ENCODE measurements at places on chromosomes 12 and 14.

GRCh38 chr12:14505626-14506596 is 61.8 kb downstream of the PLBD1 start:
- no peak for DNase-seq

DNA sequence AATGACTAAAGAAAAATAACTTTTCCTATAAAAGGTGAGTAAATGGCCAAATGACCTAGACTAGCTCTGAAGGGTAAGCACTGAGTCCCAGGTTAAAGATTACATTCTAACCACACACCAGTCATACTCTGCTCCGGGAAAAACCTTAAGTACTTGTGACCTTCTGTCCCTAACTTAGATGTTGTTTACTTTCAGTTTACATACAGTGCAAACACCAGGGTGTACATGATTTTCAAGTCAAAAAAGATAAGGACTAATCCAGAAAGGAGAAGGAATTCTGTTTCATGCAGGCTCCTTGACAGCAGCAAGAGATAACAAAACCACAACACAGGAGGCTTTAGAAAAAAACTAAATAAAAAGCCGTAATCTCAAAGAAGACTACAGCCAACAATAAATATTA is 174.2 kb downstream of the PPM1H start:
- peak; percentile 56 for DNase-seq

- DNase-seq = no peak
These were observed 1.1 kb downstream of the CCDC197 start for GRCh38 chr14:93997916-93998870.

- DNase-seq = no peak
These were observed 6.9 kb upstream of the AVIL start for GRCh38 chr12:57825451-57825850.

DNA sequence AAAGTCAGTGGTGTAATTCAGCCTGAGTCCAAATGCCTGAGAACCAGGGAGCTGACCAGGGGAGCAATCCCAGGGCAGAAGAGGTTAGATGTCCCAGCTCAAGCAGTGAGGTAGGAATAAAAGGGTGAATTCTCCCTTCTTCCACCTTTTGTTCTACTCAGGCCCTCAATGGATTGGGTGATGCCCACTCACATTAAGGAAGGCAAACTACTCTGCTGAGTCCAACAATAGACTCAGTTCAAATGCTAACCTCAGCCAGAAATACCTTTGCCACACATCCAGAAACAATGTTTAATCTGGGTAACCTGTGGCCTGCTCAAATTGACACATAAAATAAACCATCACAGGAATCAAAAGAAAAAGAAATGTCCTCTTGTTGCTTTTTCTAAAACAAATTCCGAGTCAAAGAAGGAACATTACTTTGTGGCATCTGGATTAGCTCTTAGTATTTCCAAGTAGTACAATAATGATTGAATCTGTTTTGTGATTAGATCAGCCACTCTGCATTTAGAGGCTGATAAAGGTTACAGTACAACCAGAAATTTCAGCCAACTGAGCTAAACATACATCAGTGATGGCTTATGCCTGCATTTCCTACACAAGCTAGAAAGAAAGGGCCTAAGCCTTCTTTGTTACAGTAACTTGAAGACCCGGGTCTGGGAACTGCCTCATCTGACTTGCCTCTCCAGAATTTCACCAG is 43.6 kb upstream of the TRIM9 start:
- DNase-seq = no peak

DNA sequence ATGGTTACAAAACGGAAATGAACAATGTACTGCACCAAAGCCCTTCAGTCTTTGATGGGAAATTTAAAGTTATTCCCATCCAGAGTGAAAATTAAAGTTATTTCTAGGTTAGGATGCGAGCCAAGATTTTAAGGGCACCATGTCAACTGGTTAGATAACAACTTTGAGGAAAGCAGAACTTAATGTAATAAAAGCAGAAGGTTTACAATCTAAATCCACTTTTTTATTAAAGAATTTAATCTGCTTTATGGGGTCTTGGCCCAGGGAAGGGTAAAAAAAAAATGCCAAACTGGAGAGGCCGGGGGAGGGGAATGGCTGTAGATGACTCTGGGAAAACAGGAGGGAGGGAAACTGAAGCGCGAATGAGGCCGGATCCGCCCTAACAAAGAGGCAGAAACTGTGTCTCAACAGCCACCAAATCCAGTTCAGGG is 108.2 kb upstream of the ATF7IP start:
- no peak for DNase-seq

DNA sequence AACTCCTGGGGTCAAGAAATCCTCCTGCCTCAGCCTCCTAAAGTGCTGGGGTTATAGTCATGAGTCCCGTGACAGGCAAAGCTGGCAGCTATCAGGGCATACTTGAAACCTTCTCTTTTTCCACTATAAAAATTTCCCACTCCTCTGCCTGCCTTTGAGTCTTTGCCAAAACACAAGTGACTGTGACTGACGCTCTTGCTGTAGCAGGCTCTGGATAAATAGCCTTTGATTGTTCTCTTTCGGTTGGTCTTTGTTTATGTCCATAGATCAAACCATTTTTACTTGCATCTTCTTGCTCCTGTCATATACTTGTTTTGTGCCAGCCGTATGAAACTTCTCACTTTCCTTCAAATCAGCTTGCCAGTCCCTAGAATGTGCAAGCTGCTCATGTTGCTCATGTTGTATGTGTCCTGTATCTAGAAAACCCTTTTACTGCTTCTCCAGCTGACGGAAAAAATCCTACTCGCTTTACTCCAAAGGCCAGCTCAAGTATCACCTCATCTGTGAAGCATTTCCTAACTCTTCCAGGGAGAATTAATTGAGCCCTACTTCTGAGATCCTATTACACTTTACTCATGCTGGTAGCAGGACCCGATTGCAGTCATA is 73.1 kb downstream of the RESF1 start:
- DNase-seq = no peak

- no peak for DNase-seq
These were observed 83.6 kb downstream of the NOS1 start for GRCh38 chr12:117277875-117278274.

DNA sequence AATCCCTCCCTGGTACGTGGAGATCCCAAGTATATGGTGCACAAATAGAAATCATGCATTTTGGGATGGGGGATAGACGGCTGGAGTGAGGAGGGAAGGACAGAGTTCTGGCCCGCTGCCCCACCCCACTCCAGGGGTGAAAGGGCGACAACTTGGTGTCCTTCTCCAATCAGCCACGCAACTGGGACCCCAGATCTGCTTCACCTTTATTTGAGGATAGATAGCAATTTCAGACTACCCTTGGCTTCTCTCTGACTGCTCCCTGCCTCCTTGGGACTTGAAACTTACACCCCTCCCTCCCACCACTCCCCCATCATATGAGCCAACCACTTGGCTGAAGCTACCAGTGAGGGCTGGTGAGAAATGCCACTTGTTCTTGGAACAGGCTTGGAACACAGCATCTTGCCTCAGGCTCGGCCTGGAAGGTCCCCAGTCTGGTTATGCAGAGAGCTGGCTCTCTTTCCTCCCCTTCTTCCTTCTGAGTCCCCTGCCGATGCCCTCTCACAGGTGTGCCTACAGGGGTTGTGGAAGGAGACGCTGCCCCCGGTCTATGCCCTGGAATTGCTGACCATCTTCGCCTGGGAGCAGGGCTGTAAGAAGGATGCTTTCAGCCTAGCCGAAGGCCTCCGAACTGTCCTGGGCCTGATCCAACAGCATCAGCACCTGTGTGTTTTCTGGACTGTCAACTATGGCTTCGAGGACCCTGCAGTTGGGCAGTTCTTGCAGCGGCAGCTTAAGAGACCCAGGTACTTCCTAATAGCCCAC is 8.1 kb downstream of the OAS3 start:
- DNase-seq = no peak

DNA sequence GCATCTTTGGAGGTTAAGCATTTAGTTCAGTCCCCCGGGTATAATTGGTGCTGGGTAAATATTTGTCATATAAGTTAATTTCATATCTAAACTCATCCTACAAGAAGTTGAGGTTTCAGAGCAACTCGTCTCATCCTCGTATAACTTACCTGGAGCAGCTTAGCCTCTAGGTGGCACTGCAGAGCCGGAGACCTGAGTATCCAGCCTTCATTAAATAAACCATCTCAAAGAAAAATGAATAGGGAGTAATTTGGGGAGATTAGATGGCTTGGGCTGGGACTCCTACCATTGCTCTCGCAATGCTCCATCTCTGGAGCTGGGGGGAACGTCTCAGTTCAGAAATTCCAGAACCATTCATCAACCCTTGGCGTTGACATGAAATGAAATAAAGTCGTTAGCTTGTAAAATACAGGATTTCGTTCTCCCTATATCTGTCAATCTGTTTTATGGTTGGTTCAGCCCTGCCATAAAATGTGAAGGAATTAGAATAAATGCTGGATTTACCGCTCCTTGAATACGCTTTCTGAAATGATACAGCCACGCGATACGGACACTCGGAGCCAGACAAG is 122.9 kb upstream of the TMEM132D start:
- peak; percentile 19 for DNase-seq

DNA sequence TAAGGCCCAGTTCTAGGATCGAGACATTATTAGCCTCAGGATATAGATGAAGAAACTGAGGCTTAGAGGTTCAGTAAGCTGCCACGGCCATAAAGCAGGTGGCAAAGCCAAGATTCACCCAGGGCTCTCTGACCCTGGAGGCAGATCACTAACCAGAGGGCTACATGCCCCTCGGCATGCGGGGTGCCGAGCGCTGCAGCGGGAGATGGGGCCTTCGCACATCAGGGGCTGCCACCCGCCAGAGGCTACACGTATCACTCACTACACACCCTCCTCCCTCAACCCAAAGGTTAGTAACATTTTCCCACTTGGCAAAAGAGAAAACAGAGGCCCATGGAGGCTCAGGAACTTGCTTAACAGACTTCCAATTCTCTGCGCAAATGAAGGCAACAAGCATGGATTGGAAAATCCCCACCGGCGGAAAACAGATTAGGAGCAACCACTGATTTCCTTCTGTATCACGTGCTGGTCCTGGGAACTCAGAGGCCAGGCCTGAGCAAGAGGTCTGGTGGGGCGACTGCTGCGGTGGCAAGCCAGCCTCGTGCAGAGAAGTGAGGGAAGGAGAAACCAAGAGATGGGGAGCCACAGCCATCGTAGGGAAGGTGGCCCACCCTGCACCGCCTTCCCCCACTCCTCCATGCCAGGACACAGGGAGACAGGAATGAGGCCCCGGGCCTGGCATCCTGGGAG is 6.0 kb downstream of the CCDC85C start:
- no peak for DNase-seq

GRCh38 chr14:55593698-55594097 is 13.7 kb downstream of the KTN1 start:
- DNase-seq = peak; percentile 46

DNA sequence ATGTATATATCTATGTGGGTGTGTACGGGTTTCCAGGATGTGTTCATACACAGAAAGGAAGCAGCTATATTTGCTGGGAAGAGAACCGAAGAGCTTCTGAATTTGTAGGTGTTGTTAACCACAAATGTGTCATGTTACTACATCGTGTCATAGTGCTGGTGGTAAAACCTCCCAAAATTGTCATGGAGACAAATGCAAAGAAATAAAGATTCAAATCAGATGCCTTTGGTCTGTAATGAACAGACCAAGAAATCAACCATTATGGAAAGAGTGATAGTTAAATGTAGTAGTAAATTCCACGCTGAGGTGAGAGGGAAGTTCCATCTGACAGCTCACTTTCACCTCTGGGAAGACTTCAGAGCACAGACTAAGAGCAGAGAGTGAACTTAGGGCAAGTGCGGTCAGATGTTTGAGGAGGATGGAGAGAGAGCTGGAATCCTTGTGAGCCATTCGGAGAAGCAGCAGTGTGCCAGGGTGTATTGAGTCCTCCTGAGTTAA is 487.5 kb downstream of the TMEM121 start:
- no peak for DNase-seq

DNA sequence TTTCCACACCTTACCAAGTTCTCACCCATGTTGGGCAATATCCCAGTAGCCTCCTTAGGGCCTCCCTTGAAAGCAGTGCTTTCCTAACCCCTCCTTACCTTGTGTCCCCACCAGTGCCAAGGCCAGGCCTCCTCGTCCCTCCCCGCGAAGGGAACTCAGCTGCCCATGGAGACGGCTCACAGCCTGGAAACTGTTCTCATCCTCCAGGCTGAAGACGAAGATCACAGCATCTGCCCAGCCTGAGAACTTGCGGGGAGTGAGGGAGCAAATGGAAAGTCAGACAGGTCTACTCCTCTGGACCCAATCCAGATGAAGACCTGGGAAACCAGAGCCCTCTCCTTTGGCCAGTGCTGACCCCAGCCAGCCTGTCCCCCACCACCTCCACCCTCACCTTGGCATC is 4.6 kb downstream of the AGAP2 start:
- DNase-seq = no peak

DNA sequence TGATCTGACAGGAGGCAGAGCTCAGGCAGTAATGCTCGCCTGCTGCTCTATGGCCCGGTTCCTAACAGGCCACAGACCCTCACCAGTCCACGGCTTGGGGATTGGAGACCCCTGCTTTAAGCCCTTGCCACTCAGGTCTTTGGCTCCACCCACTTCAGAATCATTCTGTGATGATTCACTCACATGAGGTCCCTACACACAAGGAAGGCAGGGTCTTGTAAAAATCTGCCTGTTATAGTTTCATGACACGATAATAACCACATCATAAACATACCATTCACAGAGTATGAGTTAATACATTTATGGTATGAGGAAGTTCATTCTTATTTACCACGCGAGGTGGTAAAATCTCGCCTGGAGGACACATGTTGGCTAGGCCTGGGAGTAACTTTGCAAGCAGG is 29.0 kb upstream of the MAX start:
- peak; percentile 61 for DNase-seq

DNA sequence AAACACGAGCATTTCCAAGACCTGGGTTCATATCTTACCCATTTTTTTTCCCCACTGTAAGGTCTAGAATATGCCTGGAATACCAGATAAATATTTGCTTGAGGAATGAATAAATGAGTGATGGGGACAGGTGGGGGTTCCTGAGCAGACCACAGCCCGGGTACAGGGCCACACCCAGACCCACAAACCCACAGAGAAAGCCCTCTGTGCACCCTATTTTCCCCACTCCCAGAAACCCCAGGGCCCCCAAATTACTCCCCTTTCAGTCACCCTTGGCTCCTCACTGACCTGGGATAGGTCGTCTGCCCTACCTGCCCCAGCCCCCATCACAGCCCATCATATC is 66.5 kb upstream of the DDX11 start:
- DNase-seq = no peak

DNA sequence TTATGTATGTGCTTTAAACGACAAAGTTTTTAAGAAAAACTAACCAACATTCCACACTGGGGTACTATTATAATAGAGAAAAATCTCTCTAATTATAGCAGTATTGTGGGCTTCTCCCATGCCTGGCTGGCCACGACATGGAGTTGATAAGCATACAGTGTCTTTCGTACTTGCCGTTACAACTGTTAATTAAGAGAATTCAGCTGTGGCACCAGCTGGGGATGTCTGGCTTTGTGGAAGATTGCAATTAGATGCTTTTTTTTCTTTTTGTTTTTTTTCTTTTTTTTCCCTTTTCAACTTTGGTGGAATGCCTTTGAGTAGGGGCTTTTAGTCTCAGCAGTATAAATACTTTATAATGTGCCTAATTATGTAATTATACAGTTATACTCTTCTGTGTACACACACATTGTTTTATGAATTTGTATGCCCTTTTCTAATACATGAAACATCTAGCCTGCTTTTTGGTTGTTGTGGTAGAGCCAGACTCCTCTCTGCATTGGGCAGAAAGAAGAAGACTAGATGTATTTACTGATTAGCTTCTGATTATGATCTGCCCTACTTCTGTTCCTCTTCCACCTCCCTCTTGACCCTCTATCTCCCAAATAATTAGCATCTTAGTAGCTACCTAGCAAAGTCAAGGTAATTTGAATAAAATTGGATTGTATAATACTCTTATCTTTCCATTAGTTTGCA is 76.4 kb downstream of the SUSD6 start:
- no peak for DNase-seq
